ENCODE measurements at places on chromosomes 5 and 9. TPM values are rescaled to one million over a fixed set of nuclear protein-coding genes. Genes with fewer than 3 reads are reported as not detected.

GRCh38 chr9:96884443-96884842 is 30.1 kb upstream of the ZNF782 start:
- no peaks in the 10 kb centered on the region for H3K36me3 ChIP-seq
- H3K27ac ChIP-seq: no peak overlapping the region
- H3K4me3 ChIP-seq: no peak overlapping the region
- H3K27me3 ChIP-seq: peaks cover 4% of the 10 kb centered on the region

- no peaks in the 10 kb centered on the region for H3K36me3 ChIP-seq
- no peaks in the 10 kb centered on the region for H3K27me3 ChIP-seq
- no peak overlapping the region for H3K27ac ChIP-seq
- DNase-seq: peak; percentile 2
Observed at GRCh38 chr9:34869390-34869789, 88.7 kb upstream of the PHF24 start.

GRCh38 chr5:105677291-105677690 is 1993.4 kb downstream of the EFNA5 start:
- no peak overlapping the region for H3K4me3 ChIP-seq
- no peak overlapping the region for H3K27ac ChIP-seq
- no peak for DNase-seq
- no peaks in the 10 kb centered on the region for H3K4me1 ChIP-seq

PDGFRB gene
- total RNA-seq: 129 TPM

MRPL41 gene
- 49.1 TPM for total RNA-seq

DNA sequence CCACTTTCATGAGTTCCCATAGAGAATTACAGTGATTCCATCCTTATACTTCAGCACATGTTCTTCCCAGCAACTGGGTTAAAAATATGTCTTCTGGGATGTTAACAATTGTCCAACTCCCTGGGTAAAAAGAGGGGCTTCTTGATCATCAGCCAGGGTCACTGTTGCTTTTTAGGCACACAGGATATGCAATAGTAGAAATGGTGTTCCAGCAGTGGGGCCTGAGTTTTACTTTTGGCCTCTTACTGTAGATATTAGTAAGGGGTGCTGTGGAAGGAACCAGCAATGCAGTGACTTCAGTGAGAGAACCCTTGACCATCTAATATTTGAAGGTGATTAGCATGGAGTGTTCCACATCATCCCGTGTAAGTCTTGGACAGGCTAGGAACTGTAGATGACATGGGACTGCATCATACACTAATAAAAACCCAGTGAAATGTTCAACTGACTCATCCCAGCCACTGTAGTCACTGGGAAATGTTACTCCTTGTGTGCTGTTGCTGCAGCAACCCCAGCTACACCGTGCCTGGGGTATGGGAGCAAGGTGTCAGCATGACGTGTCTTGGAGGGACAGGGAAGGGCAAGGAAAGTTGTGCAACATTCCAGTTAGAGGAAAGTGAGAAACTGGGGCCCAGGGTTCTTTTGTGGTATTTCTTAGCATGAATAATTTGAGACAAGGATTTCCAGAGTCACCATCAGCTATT is 610.9 kb downstream of the RAB3C start:
- no peaks in the 10 kb centered on the region for H3K4me1 ChIP-seq
- H3K36me3 ChIP-seq: no peaks in the 10 kb centered on the region
- no peak overlapping the region for H3K27ac ChIP-seq
- DNase-seq: no peak
- H3K4me3 ChIP-seq: no peak overlapping the region

PCSK1 gene
- total RNA-seq: 0.47 TPM
